ENCODE measurements at places on chromosomes 5 and 9.

- no peak for DNase-seq
Observed at GRCh38 chr9:126483468-126484073, 130.2 kb upstream of the LMX1B start.

DNA sequence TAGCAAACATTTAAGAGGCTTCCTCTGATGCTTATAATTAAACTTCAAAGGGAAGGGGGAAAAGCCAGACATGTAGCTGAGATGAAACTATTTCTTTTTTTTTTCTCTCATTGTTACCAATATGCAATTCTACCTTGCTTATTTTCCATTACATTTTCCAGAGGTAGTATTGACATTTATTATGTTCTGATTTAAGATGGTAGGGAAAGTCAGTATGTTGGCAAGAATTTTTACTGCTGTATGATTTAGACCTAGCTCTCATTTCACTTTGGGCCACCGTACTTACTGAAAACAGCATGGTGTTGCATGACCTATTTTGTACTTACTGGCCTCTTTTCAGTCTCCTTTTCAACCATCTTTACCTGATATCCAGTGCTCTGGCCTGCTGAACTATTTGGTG is 9.6 kb upstream of the SPINK6 start:
- DNase-seq = no peak

- DNase-seq = no peak
Observed at GRCh38 chr5:176713409-176713808, 66.1 kb downstream of the TSPAN17 start.

- no peak for DNase-seq
Observed at GRCh38 chr5:72046106-72046505, 61.2 kb upstream of the MAP1B start.

GRCh38 chr5:5419291-5420210 is 2.9 kb upstream of the ICE1 start:
- no peak for DNase-seq

- DNase-seq = no peak
Observed at GRCh38 chr9:16598316-16598715, 272.2 kb downstream of the BNC2 start.

DNA sequence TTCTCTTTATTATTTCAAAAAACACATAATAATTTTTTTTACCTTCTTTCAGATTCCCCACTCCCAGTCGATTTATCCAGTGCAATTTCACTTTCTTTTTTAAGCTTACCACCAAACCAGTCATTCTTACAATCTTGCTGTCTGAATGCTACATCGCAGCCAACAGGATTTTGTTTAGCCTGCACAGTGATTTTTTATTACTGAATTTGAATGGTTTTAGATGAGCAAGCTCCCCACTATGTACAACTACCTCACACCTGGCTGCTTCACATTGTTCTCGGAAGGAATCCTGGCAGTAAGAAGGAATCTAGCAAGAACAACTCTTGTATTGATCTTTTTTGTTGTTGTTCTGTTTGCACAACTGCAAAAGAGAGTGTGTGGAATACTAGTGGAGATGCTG is 668.1 kb upstream of the WWC1 start:
- no peak for DNase-seq

- DNase-seq = no peak
Observed at GRCh38 chr9:35313460-35313859, 151.7 kb downstream of the UNC13B start.

DNA sequence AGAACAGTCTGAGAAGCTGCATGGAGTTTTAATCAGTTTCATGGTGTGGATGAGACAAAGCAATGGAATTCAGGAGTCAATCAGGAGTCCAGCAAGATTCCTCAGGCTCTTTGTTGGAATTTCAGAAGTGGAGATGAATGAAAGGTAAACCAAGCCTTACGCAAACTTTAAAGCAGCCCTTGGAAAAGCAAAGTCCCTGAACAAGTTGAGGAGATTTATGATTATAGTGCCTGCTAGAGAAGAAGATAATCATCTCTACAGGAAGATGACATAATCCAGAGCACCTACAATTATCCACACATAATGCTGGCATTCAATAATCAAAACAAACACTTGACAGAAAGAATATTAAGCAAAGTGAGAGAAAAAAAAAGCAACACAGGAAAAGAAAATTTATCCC is 1380.1 kb upstream of the NUDT12 start:
- no peak for DNase-seq

DNA sequence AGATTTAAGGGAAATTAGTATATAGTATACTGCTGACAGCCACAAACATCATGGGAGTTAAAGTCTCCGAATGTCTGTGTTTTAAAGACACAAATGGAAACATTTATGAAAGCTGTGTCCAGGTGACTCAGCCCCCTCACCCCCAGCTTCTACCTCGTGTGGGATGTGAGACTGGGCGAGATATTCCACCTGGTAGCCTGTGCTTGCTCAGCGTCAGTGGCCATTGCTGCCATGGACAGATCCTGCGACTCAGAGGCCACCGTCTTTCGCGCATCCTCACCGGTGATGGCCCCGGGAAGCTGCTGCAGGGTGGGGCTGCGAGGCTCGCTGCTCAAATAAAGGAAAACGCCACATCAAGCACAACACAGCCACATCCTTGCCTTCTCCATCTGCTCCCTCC is 31.2 kb upstream of the EXOC3 start:
- DNase-seq = no peak

DNA sequence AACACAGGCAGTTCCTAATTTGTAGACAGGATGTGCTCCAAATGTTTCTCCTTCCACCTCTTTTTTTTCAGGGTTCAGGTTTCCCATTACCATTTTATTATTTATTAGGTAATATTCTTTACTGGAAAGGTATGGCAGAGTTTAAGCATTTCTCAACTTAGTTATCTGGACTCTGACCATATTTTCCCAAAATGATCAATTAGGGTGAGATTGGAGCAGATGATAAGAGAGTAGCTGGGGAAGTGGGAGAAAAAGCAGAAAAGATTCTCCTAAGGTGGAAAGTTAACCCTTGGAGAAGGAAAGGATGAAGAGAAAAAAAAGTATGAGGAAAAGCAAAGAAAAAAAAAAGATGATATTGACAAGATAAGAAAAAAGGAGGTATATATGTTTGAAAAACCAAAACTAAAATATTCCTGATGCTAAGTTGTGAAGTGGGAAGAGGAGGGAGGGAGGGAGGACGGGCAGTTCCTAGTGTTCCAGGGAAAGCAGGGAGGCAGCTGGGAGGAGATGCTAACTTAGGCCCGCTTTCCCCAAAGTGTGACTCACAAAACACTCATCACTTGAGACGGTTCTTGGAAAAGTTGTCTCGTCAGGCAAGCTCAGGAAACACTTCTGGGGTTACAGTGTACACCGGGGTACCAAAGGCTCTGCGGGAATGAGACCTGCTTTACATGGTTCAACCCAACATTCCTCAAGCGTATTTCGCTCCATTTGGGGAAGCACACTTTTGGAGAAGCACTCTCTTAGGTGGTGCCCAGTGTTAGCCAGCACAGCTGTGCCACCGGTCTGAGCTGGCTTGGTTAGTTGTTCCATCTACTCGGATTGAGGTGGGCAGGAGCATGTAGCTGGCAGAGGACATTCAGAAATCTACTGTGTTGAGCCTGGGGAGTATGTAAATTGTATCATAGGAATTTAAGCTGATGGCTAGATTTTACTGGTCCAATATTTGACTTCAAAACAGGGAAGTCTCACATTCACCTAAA is 35.1 kb downstream of the B4GALT1 start:
- DNase-seq = no peak

DNA sequence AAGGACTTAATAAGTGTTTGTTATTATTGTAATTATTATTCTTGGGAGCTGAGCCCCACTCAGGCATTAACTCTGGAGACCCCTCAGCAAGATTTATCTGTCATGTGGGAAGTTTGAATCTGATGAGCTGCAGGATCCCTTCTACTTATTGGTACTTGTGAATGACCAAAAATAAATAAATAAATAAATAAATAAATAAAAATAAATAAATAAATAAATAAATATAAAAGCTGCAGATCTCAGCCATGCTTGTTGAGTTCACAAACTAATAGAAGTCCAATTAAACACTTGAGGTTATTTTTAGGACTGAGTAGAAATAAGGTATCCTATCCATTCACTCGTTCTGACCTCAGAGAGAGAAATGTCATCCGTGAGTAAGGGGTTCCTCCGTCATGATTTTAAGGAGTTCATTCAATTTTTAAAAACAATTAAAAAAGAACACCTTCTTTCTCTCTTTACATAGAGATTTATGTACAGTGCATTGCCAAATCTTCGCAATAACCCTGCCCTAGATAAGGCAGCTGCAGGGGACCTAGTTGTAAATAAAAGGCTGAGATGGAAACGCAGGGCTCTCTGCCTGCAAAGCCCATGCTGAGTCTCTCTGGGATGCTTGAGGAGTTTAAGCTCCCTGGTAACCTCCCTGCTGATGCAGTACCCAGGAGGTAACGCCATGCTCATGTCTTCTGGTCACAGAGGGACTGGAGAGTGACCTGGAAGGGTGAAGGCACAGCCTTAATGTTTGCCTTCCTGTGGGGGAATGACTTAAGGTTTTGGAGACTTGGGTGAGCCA is 1.2 kb downstream of the EFCAB9 start:
- no peak for DNase-seq

DNA sequence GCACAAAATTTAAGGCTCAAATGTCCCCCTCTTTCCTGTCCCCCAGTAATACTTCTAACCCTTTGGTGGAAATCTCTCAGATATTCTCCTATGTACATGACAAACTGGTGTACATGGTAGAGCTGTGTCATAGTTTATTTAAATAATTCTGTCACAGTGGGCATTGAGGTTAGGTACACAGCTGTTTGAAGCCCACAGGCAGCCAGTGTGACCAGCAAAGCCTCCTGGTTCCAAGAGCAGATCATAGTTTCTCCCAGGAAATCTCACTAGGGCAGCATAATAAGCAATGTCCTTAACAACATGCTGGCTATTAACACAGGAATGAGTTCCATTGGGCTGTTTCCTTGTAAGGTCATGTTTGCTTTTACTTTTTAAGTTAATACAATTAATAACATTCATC is 63.9 kb downstream of the NDST1 start:
- DNase-seq = no peak

DNA sequence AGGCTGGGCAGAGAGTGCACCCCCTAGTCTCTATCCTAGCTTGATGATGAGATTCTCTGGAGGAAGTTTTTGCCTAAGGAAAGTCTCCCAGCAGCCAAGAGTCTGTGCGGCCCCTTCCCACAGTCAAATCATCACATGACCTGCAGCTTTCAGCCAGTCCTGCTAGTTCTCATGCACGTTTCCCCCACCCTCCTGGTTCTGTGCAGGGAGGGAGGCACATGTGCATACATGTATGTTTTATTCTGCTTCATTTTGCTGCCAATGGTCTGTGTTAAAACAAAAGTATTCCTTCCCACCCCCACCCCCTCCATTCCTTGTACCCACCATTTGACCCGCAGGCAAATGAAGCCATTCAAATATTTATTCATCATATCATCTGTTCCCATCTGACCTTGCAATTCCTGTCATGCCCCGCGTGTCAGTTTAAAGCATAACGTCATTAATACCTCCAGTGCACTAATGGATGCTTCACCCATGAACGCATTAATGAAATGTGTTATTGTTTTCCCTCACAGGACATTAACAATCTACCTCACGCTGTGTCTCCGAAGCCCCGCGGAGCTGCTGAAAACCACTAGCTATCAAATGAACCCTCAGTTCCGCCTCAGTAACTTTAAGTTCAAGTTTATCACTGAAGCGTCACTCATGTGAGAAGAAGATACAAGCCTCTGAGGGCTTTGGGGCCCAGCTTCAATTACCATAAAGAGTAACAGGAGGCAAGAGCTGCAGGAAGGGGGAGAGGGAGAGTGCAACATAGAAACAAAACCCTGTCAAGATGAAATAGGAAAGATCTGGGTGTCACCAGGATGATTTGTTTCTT is 139.6 kb downstream of the RASEF start:
- DNase-seq = no peak

- no peak for DNase-seq
Observed at GRCh38 chr9:20243841-20244240, 378.5 kb downstream of the MLLT3 start.

DNA sequence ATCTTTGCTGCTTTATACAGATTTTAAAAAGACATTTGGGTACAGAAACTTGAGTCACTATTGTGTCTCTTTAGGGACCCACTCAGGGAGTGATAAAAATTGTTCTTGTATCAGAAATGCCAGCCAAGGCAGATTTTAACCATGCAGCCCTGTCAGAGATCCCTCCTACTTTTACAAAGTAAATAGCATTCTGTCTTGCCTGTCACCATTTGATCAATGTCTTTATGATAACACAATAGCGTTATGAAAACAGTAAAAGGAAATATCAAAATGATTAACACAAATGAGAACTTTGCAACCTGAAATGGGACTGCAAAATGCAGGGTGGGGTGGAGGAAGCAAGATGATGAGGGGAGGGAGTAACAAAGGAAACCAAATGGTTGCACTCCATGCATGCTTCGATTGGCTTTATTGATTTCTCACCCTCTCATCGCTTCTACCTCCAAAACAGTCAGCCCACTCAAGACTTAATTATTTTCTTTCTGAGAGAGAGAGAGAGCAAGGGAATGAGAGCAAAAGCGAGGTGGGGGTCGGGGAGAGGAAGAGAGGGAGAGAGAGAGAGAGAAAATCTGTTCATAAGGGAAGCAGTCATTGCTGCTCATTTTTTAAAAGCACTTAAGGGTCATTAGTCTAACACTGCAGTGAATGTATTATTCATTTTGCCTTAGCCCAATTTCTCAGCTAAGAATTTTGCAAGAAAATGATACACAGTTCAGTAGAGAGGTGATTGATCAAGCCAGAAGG is 576.5 kb downstream of the CSNK1G3 start:
- DNase-seq = no peak

- no peak for DNase-seq
Observed at GRCh38 chr9:33813712-33814641, 3.0 kb upstream of the UBE2R2 start.

DNA sequence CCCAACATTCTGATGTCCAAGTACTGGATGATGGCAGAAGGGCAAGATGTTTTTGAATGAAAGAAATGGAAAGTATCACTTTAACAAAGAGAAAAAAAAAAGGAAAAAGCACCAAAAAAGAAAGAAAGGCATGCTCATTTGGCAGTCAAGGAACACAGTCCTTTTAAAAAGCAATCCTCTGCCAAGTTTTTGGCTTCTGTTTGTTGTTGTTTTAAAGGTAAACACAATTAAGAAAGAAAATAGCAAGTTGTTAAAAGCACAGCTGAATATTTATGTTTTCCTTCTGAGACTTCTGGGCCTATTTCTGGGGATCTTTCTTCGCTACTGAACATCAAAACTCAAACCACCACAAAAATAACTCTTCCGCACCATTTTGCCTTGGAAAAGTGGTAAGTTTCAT is 162.1 kb downstream of the TRPM3 start:
- no peak for DNase-seq

- DNase-seq = no peak
Observed at GRCh38 chr9:6945816-6946215, 188.0 kb downstream of the KDM4C start.

DNA sequence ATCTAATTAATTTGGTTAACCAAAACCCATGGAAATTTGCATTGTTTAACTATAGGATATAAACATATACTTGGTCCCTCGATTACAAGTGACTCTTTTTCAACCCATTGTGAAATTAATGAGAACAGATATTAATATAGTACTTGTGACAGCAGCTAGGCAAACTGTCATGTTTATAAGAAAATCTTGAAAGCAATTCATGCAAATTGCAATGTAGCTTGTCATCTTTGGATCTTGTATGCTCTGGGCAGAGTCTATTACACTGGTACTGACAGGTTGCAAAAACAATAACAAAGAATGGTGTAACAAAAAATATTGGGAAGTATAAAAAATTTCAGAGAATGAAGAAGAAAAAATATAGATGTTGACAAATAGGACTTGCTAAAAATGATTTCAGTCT is 941.0 kb downstream of the DNAH5 start:
- no peak for DNase-seq

GRCh38 chr5:167642779-167643517 is 648.5 kb upstream of the WWC1 start:
- no peak for DNase-seq

GRCh38 chr5:115785381-115786065 is 30.9 kb downstream of the CDO1 start:
- DNase-seq = no peak

All from stimulated activated CD8-positive, alpha-beta memory T cell treated with anti-CD3 and anti-CD28 coated beads, Interleukin-7, amount 100 ng/mL, for 24 hours (primary cell).